ENCODE measurements at places on chromosomes 7 and 10. TPM values are rescaled to one million over a fixed set of nuclear protein-coding genes. Genes with fewer than 3 reads are reported as not detected.

DOCK4 gene
- polyA plus RNA-seq, result 0.15 TPM

TMEM184A gene
- polyA plus RNA-seq, result 0.38 TPM

- no peak for DNase-seq
Measured at GRCh38 chr7:27339478-27339877, 96.9 kb downstream of the EVX1 start.

DNA sequence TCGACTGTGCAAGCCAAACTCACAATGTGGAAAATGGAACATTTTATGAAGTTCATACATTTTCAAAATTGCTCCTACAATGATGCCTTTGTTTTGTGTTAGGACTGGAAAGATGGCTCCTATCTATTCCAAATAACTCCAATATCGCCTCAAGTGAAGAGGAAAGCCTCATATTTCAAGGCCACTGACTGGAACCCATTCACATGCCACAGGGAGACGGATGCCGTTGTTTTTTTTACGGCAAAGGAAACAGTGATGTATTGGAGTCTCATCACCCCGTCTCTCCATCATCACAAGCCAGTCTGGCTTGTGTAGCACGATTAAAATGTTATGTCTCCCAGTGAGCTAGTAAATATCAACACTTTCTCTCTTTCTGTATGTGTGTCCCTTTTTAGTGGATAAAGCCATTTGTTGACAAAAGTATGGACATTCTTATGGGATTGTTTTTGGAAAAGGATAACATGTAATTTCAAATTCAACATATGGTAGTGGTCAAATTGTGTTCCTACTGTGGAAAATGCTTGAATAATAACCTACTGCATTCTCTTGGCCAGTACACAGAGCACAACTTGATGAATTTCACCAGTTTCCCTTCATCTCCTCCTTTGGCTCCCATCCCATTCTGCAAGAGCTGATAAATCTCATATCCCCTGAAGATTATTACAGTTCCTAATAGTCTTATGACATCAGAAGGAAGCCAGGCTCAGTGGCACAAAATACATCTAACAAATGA is 109.5 kb upstream of the PITRM1 start:
- no peak for DNase-seq

- DNase-seq, result no peak
Measured at GRCh38 chr10:9437131-9437530, 1382.6 kb downstream of the GATA3 start.

All from BJ (cell line).